ENCODE measurements at places on chromosomes 12 and 14. TPM values are rescaled to one million over a fixed set of nuclear protein-coding genes. Genes with fewer than 3 reads are reported as not detected.

SYCP3 gene
- total RNA-seq = not detected

- no peaks in the 10 kb centered on the region for H3K27me3 ChIP-seq
- no peak overlapping the region for H3K4me3 ChIP-seq
- no peaks in the 10 kb centered on the region for H3K36me3 ChIP-seq
- no peaks in the 10 kb centered on the region for H3K4me1 ChIP-seq
- DNase-seq = no peak
These were observed 42.2 kb downstream of the JAG2 start for GRCh38 chr14:105126126-105126980.

GRCh38 chr12:31019976-31020375 is 53.7 kb upstream of the DDX11 start:
- no peaks in the 10 kb centered on the region for H3K27me3 ChIP-seq
- no peak overlapping the region for H3K27ac ChIP-seq
- no peaks in the 10 kb centered on the region for H3K36me3 ChIP-seq
- no peak overlapping the region for H3K4me3 ChIP-seq
- peak; percentile 71 for DNase-seq

DNA sequence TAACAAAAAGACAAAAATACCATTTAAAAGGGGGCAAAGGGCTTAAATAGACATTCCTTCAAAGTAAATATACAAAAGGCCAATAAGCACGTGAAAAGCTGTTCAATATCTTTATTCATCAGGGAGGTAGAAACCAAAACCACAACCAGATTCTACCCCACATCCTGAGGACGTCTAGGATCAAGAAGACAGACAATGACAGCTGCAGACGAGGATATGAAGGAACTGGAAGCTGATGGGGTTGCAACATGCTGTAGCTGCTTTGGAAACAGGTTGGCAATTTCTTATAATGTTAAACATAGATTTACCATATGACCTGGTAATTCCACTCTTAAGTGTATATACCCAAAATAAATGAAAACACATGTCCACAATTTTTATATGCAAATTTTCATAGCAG is 85.1 kb upstream of the C14orf180 start:
- H3K27ac ChIP-seq = no peak overlapping the region
- H3K27me3 ChIP-seq = no peaks in the 10 kb centered on the region
- DNase-seq = no peak
- H3K4me1 ChIP-seq = no peaks in the 10 kb centered on the region
- no peak overlapping the region for H3K4me3 ChIP-seq

SLC8A3 gene
- 0.49 TPM for total RNA-seq

GRCh38 chr14:54653712-54654469 is 87.0 kb downstream of the SAMD4A start:
- H3K4me3 ChIP-seq = no peak overlapping the region
- H3K4me1 ChIP-seq = peaks cover 55% of the 10 kb centered on the region
- no peaks in the 10 kb centered on the region for H3K27me3 ChIP-seq
- no peak for DNase-seq
- no peaks in the 10 kb centered on the region for H3K36me3 ChIP-seq

GRCh38 chr12:66107451-66107915 is 23.1 kb downstream of the LLPH start:
- no peak for DNase-seq
- no peaks in the 10 kb centered on the region for H3K27me3 ChIP-seq
- H3K27ac ChIP-seq = no peak overlapping the region
- no peaks in the 10 kb centered on the region for H3K36me3 ChIP-seq
- H3K4me3 ChIP-seq = no peak overlapping the region
- H3K4me1 ChIP-seq = no peaks in the 10 kb centered on the region

IL26 gene
- not detected for total RNA-seq

DNA sequence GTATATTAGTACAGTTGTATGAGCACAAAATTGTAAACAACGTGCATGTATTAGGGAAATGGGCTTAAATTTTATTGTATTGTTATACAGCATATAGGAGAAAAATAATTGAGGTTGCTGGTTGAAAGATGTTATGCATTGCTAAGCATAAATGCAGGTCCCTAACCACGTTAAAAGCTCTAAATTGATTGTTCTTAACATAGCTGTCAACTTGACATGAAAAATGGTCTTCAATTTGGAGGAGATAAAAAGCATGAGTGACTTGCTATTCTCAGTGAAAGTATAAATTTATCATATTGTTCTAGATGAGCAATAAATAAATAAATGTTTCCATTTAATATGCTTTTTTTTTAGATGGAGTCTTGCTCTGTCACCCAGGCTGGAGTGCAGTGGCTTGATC is 506.6 kb upstream of the ATXN7L3B start:
- H3K27me3 ChIP-seq = no peaks in the 10 kb centered on the region
- no peaks in the 10 kb centered on the region for H3K36me3 ChIP-seq
- H3K27ac ChIP-seq = no peak overlapping the region
- H3K4me1 ChIP-seq = no peaks in the 10 kb centered on the region

DNA sequence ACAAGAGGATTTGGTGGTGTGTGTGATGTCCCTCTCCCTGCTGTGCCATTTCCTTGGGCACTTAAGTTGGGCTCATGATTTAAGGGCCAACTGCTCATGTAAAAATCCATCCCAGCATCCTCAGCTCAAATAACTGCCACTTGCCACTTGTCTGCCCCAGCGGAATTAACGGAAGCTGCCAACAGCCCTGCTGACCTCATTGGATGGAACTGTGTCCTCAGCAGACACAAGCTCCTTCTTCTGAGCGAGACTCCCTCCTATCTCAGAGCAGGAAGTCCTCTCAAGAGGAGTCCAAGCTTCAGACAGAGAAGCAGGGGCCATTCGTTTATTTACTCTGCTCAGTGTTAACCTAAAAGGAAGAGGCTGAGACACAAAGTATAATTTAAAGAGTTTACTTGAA is 29.6 kb upstream of the PRMT8 start:
- no peaks in the 10 kb centered on the region for H3K27me3 ChIP-seq
- no peak overlapping the region for H3K27ac ChIP-seq
- no peak for DNase-seq
- no peaks in the 10 kb centered on the region for H3K4me1 ChIP-seq
- H3K4me3 ChIP-seq = no peak overlapping the region
- no peaks in the 10 kb centered on the region for H3K36me3 ChIP-seq

GRCh38 chr14:95507701-95508103 is 8.7 kb downstream of the SYNE3 start:
- H3K27ac ChIP-seq = peak overlapping the region; percentile 60
- no peaks in the 10 kb centered on the region for H3K27me3 ChIP-seq
- peaks cover 95% of the 10 kb centered on the region for H3K4me1 ChIP-seq
- no peaks in the 10 kb centered on the region for H3K36me3 ChIP-seq
- no peak for DNase-seq

LTBR gene
- 146 TPM for total RNA-seq

DNA sequence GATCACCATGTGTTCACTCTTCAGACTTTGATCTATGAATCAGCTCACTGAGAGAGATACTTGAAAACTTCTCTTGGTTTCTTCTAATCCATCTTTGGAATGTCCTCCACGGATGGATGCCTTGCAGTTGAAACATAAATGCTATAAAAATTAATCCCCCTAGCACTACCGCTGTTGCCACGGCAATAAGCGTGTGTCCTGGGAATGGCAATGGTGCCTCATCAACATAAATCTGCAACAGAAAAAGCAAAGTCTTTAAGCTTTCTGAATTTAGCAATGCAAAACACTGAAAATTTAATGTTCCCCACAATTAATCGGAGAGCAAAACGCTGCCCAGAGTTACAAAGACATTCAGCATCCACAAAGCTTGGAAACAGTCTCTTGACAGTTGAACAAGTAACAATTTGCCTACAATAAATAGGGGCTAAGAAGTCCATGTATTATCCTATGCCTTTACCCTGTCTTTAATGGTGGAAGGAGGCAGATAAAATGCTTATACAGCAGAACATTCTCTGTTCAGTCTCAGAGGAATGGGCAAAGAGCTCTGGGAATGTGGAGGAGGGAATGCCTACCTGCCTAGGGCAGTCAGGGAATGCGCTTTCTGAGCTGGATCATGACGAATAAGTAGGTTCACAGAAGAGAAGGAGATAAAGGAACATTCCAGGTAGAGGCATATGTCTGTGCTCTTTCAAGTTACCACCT is 70.9 kb upstream of the PPP4R3A start:
- no peak overlapping the region for H3K4me3 ChIP-seq
- DNase-seq = no peak
- no peaks in the 10 kb centered on the region for H3K36me3 ChIP-seq
- no peaks in the 10 kb centered on the region for H3K4me1 ChIP-seq

SALL2 gene
- total RNA-seq = 9.8 TPM

- no peaks in the 10 kb centered on the region for H3K4me1 ChIP-seq
- no peak for DNase-seq
- no peak overlapping the region for H3K4me3 ChIP-seq
- H3K27ac ChIP-seq = no peak overlapping the region
These were observed 12.8 kb downstream of the NEK9 start for GRCh38 chr14:75113932-75114539.

DNA sequence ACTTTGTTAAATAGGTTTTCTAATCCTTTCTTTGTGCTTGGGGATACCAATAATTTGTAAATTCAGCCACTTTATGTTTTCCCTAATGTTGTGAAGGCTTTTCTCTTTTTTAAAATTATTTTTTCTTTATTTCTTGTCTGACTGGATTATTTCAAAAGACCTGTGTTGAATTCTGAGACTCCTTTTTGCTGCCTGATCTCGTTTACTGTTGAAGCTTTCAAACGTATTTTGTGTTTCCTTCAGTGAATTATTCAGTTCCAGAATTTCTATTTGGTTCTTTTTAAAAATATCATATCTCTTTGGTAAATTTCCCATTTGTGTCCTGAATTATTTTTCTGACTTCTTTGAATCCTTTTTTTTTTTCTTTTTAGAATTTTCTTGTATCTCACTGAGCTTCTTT is 241.6 kb downstream of the LRIG3 start:
- H3K36me3 ChIP-seq = no peaks in the 10 kb centered on the region
- H3K27ac ChIP-seq = no peak overlapping the region
- H3K27me3 ChIP-seq = no peaks in the 10 kb centered on the region
- no peak overlapping the region for H3K4me3 ChIP-seq
- DNase-seq = no peak

- H3K27ac ChIP-seq = no peak overlapping the region
- no peaks in the 10 kb centered on the region for H3K4me1 ChIP-seq
These were observed 34.1 kb downstream of the SCFD1 start for GRCh38 chr14:30656190-30656632.

GRCh38 chr12:114476159-114476558 is 70.2 kb upstream of the TBX5 start:
- peaks cover 15% of the 10 kb centered on the region for H3K4me1 ChIP-seq
- peaks cover 6% of the 10 kb centered on the region for H3K27me3 ChIP-seq
- no peak overlapping the region for H3K27ac ChIP-seq
- no peak for DNase-seq
- no peak overlapping the region for H3K4me3 ChIP-seq
- no peaks in the 10 kb centered on the region for H3K36me3 ChIP-seq

MDM1 gene
- total RNA-seq = 30.0 TPM

DNA sequence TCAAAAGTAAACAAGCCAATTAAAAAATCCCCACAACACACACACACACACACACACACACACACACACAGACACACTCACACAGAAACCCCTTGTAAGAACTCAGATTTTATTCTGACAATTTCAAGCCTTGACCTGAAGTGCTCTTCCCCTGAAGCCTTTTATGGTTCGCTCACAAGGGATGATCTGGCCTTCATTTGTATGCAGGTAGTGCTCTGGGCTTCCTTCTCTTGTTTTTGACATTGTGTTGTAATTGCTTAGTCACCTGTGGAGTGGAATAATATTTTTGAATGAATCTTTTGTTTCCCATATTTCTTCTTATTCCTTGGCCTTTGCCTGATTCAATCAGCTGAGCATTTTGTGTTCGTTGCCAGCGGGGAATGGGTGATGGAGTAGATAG is 83.3 kb upstream of the CSRP2 start:
- H3K27me3 ChIP-seq = no peaks in the 10 kb centered on the region
- no peak overlapping the region for H3K4me3 ChIP-seq
- no peak for DNase-seq
- H3K4me1 ChIP-seq = no peaks in the 10 kb centered on the region
- H3K36me3 ChIP-seq = no peaks in the 10 kb centered on the region

- H3K27me3 ChIP-seq = no peaks in the 10 kb centered on the region
- H3K27ac ChIP-seq = peak overlapping the region; percentile 92
- H3K36me3 ChIP-seq = peaks cover 25% of the 10 kb centered on the region
- peak overlapping the region; percentile 76 for H3K4me3 ChIP-seq
- peaks cover 58% of the 10 kb centered on the region for H3K4me1 ChIP-seq
- no peak for DNase-seq
These were observed 851 bp downstream of the HSP90B1 start for GRCh38 chr12:103930787-103931735.

DNA sequence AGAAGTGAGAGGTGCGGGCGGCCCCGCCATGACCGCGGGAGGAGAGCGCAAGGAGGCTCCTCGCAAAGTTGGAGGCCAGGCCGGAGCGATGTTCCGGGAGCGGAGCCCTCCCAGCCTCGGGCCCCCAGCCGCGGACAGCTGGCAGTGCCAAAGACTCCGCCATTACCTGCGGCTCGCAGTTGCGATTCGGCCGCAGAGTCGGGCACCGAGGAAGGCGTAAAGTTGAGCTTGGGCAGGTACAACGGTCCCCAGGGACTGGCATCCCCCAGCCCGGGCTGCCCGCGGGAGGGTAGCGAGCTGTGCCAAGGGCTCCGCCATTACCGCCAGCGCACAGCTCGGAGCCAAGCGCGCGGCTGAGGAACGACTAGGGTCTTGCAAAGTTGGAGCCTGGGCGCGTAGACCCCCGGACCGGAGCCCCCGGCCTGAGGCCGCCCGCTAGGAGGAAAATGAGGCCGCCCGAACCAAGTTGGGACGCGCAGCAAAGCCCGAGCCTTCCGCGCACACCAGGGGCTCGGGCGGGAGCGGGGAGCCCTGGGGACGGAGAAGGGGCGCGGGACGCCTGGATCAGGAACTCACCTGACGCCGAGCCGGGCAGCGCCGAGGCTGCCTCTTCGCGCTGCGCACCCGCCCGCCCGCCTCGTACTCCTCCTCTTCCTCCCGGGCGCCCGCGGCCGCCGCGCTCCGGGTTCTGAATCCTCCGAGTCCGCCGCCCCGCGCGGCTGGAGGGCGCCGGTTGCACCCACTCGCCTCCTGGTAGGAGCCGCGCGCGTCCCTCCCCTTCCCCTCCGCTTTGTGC is 677 bp downstream of the NOS1 start:
- H3K27ac ChIP-seq = no peak overlapping the region
- peak overlapping the region; percentile 5 for H3K4me3 ChIP-seq
- no peaks in the 10 kb centered on the region for H3K4me1 ChIP-seq
- DNase-seq = no peak

TMEM229B gene
- 9.8 TPM for total RNA-seq

TMEM63C gene
- total RNA-seq = 27.0 TPM

- no peaks in the 10 kb centered on the region for H3K27me3 ChIP-seq
- H3K36me3 ChIP-seq = no peaks in the 10 kb centered on the region
- DNase-seq = no peak
- H3K4me3 ChIP-seq = peak overlapping the region; percentile 88
These were observed 846 bp upstream of the MTHFD1 start for GRCh38 chr14:64387232-64387781.

Data from vagina (tissue), 2 donors.